ENCODE measurements at places on chromosomes 16 and 17.

DNA sequence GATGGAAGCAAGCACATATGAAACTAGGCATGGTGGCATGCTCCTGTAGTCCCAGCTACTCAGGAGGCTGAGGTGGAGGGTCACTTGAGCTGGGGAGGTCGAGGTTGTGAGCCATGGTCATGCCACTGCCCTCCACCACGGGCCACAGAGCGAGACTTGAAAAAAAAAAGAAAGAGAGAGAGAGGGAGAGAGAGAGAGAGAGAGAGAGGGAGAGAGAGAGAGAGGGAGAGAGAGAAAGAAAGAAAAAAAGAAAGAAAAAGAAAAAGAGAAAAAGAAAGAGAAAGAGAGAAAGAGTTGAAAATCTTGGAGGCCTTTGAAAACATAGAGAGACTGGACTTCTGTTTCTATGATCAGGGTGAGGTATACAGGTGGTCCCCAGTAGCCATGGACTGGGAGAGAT is 15.4 kb upstream of the ARL4D start:
- no peak for DNase-seq

- DNase-seq, result peak; percentile 50
These were observed 105.2 kb downstream of the RPTOR start for GRCh38 chr17:80649672-80650330.

DNA sequence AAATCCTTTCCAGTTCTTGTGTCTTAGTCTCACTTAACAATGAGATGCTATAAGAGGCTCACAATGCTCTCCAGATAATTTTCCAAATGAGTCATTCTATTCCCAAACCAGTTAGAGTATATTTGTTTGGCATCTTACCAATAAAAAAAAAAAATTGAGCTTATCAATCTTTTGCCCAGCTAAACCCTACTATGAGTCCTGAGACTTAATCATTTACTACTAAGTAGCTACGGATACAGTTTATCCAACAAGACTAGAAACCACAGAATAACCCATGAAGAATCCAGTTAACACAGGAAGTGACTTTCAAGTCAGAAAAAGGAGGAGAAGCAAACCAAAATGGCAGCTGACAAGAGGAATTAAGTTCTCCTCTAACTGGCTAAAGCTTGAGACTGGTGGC is 330.3 kb upstream of the XYLT1 start:
- DNase-seq, result no peak

DNA sequence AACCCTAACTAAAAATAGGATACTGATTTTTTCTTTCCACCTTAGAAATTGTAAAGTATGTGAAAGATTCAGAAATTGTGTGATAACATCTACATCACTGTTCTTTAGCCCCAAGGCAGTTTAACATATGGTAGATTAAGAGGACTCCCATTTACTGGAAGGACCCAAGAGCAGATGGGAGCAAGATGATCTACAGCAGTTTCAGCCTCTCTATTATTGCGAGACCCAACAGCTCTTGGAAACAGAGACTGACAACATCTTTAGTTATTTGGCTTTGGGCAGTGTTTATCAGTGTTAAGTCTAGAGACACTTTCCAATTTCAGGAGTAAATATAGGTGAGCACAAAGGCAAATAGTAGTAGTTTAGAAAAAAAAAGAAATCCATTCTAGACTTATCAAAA is 124.9 kb upstream of the CORO6 start:
- DNase-seq, result no peak

GRCh38 chr16:55971447-55971846 is 96.3 kb upstream of the CES5A start:
- DNase-seq, result no peak

- DNase-seq, result no peak
These were observed 8.8 kb upstream of the CNOT1 start for GRCh38 chr16:58638148-58639036.

DNA sequence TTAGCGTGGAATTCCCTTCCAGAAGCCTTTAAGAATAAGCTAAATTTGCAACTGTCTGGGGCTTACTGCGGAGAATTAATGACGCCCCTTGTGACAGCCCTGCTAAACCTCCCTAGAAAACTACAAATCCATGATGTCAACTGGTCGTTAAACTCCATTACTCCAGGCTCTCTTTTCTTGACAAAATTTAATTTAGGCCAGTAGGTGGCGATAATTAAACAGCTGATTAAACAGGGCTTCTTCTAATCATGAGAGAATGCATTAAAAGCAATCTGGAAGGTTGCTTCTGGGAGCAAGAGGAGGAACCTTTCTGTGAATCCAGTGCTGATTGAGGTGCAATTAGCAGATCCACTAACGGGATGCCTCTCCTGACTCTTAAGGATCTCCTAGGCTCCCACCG is 8.1 kb upstream of the NLRP1 start:
- DNase-seq, result peak; percentile 51

DNA sequence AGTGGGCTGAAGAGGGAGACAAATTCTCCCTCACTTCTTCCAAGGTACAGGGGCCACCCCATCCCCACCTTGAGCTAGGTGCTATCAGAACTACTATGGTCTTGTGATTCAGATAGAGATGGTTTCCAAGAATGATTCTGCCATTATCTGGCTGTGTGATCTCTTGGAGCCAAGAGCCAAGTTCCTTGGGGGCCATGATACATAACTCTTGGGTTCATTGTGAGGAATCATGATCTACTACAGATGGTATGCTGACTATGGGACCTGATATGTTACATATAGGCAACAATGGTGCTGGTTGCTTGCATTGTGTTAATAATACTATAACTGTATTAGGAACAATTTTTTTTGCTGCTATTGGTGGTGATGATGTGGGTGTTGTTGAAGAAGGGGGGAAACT is 45.7 kb downstream of the DYNLRB2 start:
- DNase-seq, result no peak

- DNase-seq, result no peak
These were observed 36.4 kb upstream of the GRIN2A start for GRCh38 chr16:10218490-10219206.

DNA sequence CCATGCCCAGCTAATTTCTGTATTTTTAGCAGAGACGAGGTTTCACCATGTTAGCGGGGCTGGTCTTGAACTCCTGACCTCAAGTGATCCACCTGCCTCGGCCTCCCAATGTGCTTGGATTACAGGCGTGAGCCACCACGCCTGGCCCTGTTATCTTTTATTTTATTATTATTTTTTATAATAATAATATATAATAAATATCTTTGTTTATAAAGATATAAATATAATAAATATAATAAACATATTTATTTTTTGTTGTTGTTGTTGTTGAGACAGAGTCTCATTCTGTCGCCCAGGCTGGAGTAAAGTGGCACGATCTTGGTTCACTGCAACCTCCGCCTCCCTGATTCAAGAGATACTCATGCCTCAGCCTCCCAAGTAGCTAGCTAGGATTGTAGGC is 7.0 kb upstream of the RNF157 start:
- no peak for DNase-seq

DNA sequence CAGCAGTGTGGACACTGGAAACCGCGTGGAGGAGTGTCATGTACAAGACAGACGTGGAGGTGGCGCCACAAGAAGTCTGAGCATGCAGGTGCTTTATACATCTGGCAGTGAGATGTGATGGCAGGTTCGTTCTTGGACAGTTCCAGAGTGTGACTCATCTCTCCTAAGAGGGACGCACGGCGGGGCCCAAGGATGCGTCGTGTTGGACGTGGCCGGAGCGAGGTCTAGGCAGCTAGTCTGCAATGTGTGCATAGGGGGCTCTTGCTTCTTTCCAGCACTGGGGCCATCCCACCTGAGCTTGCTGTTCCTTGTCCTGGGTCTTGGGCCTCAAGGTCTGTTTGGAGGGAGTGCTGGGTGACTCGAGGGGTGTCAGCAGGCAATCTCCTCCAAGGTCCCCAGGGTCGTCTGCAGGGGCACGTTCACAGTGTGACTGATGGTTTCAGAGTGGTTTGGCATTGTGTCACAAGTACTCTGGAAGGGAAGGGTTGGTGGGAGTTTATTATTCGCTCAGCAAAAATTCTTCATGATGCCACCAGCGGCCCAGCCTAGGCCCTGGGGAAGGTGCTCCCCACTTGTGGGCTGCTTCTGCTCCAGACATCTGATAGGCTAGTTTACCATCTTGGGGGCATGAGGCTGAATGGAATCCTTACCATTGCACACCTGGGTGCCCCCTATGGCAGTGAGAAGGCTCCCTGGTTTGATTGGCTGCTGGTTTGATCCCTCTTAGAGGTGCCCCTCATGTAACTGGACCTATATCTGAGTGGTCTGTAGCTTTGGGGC is 22.1 kb downstream of the SPACA3 start:
- no peak for DNase-seq

- DNase-seq, result no peak
These were observed at the start of gene ABCA9 for GRCh38 chr17:69060822-69061221. ABCA9 (minus strand) TSS chr17:69060927; CDS start chr17:69051126, 9,801 bp downstream.

Data from GM10248 (cell line).